Stimulated activated CD4-positive, alpha-beta T cell treated with anti-CD3 and anti-CD28 coated beads, Interleukin-2, amount 100 ng/mL, for 48 hours (primary cell): ENCODE measurements at places on chromosomes 7 and 10.

- DNase-seq = no peak
Observed at GRCh38 chr7:130429019-130429418, 11.8 kb downstream of the CEP41 start.

DNA sequence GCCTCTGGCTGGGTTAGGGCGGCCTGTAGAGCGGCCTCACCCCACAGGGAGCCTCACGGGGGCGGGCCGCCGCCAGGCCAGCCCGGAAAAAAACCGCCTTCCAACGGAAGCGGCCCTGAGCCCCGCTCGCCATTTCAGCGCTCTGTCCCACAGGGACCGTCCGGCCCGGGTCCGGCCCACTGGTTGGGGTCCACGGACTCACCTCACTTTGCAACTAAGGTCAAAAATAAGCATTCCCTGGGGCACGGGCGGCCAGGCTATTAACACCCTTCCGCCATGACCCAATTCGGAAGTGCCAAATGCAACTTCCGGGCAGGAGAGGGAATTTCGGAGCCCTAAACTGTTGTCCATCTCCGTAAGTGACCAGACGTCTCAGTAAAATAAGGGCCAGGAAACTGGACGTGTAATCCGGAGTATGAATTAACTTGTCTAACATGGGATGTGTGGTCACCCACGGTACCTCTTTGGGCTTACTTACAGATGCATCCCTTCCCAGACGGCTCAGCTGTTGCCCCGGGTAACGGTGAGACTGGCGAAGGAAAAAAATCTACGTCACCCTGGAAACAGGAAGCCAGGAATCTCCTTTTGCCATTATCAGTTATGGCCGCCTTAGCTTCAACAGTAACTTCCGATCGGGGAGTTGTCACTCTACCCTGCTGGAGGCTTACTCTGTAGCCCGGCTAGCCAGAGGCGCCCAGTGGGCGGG is at the start of gene BBIP1:
BBIP1 (minus strand) TSS at position 538 of the 706 bp plus-strand sequence. CDS start 1,023 bp downstream, outside the sequence.
- no peak for DNase-seq

GRCh38 chr7:50781381-50782293 is 1.1 kb downstream of the GRB10 start:
- no peak for DNase-seq

DNA sequence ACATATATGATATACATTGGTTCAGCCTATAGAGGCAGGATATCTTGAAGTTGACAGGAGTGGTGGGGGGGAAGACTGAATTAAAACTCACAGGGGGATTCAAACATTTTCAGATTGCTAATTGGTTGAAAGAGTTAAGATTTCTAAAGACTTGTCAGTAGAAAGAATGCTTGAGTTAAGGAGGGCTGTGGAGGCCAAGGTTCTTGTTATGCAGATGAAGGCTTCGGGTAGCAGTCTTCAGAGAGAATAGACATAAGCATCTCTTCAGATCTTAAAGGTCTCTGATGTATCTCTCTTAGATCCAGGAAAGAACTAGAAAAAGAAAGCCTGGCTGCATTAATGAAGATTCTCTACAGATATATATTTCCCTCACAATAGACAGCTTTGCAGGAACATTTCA is 209.8 kb upstream of the SEMA3D start:
- no peak for DNase-seq

DNA sequence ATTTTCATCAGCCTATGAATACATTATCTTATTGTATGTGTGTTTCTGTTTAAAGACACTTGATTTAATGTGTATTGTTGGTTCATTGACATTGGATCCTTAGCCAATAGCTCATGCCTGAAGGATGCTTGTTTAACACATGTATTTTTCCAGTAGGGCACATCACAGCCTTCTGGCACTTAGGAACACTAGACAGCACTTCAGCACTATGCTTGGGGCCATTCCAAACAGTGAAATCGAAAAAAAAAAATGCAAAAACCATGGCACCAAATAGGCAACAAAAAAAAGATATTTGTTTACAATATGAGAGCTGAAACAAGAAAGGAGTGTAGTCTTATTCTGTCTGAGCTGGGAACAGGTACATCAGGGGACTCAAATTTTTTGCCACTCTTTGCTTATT is 262.8 kb downstream of the SLC25A13 start:
- no peak for DNase-seq

GRCh38 chr10:128499956-128500355 is 373.7 kb upstream of the MKI67 start:
- DNase-seq = no peak
